CD4-positive, alpha-beta T cell treated with Interleukin-17A for 1 hour (primary cell): ENCODE measurements at places on chromosomes 1 and 21.

- DNase-seq = peak; percentile 43
Observed at GRCh38 chr1:15100121-15100879, 53.2 kb upstream of the TMEM51 start.

DNA sequence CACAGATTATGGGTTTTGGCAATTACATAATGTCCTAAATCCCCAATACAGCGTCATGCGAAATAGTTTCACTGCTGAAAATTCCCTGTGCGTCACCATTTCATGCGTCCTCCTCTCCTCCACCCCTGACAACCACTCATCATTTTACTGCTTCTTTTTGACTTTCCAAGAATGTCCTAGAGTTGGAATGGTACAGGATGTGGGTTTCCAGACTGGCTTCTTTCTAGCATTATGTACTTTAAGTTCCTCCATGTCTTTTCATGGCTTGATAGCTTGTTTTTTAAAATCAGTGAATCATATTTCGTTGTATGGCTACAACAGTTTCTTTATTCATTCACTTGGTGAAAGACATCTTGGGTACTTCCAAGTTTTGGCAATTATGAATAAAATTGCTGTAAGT is 7.4 kb downstream of the NBPF3 start:
- no peak for DNase-seq

- DNase-seq = peak; percentile 53
Observed at GRCh38 chr21:15592271-15592860, 137.4 kb upstream of the USP25 start.

DNA sequence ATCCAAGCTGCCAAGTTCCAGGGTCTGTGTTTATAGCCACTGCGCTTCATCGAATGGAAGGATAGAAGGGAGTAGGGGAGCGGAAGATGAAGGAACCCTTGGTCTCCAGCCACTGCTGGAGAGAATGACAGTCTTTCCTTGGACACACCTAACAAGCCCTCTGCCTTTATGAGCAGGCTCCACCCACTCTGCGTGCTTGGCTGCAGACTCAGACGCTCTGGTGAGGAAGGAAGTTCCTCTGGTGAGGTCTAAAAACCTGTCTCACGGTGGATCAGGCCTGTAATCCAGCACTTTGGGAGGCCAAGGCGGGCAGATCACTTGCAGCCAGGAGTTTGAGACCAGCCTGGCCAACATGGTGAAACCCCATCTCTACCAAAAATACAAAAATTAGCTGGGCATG is 55.4 kb downstream of the MATN1 start:
- no peak for DNase-seq

- DNase-seq = no peak
Observed at GRCh38 chr1:19946971-19947370, 23.6 kb upstream of the PLA2G2E start.

GRCh38 chr21:29667651-29668050 is 272.1 kb downstream of the GRIK1 start:
- DNase-seq = no peak

GRCh38 chr1:67792741-67793458 is 40.4 kb downstream of the GNG12 start:
- no peak for DNase-seq

- DNase-seq = no peak
Observed at GRCh38 chr1:213989002-213989855, 1.5 kb downstream of the PROX1 start.

GRCh38 chr21:45871616-45872236 is 109.8 kb upstream of the COL6A1 start:
- no peak for DNase-seq

- no peak for DNase-seq
Observed at GRCh38 chr1:199549421-199549820, 478.1 kb upstream of the NR5A2 start.

DNA sequence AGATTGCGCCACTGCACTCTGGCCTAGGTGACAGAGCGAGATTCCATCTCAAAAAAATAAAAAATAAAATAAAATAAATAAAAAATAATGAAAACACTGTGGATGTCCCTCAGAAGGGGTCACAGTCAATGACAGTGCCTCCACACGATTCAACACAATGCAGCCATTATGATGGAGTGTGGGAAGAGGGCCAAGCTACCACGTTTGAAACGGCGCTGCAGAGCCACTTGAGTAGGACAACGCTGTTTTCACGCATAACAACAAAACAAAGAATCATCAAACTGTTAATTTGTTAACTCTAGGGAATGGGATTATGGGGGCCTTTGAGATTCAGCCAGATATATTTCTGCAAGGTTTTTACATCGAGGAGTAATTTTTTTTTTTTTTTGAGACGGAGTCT is 36.5 kb downstream of the NKAIN1 start:
- DNase-seq = no peak

DNA sequence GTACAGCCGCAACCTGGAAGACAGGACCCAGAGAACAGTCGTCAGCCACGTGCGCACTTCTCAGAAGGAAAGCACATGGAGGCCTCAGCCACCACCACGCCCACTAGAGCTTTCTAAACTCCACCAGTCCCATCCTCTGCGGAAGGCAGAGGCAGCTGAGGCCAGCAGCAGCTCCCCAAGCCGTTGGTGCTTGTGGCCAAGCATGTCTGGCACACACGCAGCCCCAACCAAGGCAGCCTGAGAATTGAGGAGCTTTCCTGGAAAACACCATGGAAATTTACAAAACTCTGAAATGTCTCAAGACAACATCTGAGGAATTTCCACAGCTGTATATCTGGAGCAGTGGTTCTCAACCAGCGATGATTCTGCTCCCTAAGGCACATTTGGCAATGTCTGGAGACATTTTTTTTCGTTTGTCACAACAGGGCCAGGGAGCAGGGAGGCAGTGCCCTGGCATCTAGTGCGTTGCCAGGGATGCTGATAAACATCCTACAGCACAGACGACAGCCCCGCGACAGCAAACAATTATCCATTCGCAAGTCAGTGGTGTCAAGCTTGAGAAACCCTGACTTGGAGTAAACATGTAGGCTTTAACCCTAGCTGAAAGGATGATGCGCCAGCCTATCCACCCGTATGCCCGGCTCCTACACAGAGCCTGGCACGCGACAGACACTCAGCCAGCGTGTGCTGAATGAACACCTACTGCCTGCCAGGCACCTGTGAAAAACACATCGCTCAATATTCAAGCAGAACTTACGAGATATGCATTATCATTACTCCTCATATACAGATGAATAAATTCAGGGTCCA is 24.7 kb downstream of the NPHP4 start:
- DNase-seq = no peak

DNA sequence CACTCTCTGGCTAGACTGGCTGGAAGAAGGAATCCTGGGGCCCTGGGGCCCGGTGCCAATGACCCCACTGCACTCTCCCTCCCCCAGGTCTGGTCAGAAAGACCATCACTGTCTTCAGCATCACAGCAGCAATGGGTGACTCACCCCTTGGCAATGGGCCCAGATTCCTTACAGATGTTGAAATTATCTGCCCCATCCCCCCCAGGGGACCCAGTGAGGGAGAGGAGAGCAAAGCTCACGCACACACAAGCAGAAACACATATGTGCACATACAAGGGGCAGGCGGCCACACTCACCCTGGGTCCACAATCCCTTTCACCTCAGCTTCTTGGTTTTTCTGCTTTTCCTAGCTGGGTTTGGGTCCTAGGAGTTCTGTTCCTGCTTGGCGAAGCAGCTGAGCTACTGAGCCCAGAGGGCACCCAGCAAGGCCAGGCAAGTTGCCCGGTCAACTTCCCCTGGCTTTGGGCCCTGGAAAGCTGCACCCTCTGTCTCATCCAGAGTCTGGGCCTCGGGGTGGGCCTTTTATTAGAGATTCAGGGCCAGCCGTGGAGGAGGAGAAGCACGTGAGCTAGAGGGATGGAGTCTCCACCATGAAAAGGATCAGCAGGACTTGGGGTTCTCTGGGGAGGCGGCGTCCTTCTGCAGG is 2.6 kb downstream of the COL16A1 start:
- DNase-seq = no peak

DNA sequence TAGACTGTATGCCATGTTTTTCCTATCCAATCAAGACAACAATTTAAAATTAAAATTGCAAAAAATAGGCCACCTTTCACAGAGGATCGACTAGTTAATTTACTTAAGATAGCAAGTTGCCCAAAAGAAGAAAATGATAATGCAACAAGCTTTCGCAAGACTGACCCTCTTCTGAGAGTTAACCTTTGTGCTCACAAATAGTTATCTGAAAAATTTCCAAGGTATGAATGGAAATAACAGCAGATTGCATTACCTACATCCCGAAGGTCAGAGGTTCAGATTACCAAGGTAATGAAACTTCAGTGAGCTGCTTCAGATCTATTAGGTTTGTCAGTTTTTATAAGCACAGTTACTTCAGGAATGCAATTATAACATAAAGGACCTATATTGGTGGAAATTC is 298.0 kb downstream of the KCTD3 start:
- DNase-seq = no peak
